ENCODE measurements at places on chromosomes 6 and 20.

- no peak for DNase-seq
Observed at GRCh38 chr6:29965873-29966601, 23.7 kb downstream of the HLA-A start.

DNA sequence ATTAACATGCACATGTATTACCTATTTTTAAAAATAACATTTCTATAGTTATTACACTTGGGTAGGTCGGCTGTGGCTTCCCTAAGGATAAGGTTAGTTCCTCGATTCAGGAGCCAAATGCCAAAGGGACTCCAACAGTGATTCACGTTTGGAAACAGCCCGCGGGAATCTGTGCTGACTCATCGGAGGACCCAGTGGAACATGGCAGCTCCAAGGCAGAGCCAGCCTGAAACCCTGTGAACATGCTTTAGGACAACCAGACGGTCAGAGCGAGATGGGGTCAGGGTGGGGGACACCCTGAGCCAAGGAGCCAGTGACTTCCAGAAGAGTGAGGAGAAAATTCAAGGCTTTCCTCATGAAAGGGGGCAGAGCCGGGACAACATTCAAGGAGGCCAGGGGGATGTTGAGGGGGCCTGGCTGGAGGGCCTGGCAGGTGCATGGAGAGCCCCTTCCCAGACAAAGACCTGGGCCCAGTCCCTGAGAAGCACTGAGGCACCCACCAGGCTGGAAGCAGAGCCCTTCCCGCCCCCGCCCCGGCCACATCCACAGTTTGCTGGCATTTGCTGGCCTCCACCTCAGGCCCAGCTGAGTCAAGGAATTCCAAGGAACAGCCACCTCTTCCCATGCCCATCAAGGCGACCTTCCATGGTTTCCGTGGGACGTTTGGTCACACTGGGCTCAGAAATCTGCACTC, 133.2 kb downstream of the SNX5 start:
- no peak for DNase-seq

- DNase-seq = no peak
Observed at GRCh38 chr6:149114167-149114566, 203.3 kb upstream of the TAB2 start.

DNA sequence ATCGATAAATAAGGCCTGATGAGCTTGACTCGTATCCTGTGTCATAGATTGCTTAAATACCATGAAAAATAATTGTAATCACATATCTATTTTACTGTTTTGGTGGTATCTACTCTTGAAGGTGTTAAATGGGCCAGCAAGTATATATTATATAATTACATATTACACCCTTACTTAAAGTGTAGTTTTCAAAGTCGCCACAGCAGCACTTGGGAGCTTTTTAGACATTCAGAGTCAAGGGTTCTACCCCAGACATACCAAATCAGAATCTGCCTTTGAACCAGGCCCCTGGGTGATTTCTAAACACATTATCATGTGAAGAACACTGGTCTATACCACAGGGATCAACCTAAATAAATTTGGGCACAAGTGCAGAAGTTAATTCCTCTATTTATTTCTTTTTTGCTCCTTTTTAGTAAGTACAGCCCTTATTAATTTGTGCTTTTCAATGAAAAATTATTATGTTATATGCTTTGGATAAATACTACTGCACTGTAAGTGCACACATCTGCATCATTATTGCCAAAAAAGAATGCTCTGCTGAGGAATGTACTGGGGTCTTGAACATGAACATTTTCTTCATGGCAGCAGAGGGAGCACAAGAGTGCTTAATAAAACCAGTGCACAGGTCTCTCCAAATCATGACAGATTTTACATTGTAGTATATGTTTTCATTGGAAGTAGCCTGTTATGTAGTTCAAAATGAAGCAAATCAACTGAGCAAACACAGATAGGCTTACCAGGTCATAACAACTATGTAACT, 3.1 kb upstream of the ATXN1 start:
- no peak for DNase-seq

GRCh38 chr6:149366267-149366921, 33.7 kb upstream of the SUMO4 start:
- DNase-seq = no peak

All from stimulated activated CD4-positive, alpha-beta T cell treated with anti-CD3 and anti-CD28 coated beads, Interleukin-15, amount 100 ng/mL, for 1 hour (primary cell).